ENCODE measurements at places on chromosomes 1 and 21. TPM values are rescaled to one million over a fixed set of nuclear protein-coding genes. Genes with fewer than 3 reads are reported as not detected.

The CD1B gene
- not detected for total RNA-seq

The SYCP1 gene
- total RNA-seq = not detected

The GPR25 gene
- 0.25 TPM for total RNA-seq

The ANXA9 gene
- not detected for total RNA-seq

The MPL gene
- total RNA-seq = not detected

The XPR1 gene
- total RNA-seq = 329 TPM

The TSACC gene
- not detected for total RNA-seq

Data from temporal lobe (tissue), 4 donors.